ENCODE measurements at places on chromosomes 5 and 9. TPM values are rescaled to one million over a fixed set of nuclear protein-coding genes. Genes with fewer than 3 reads are reported as not detected.

DNA sequence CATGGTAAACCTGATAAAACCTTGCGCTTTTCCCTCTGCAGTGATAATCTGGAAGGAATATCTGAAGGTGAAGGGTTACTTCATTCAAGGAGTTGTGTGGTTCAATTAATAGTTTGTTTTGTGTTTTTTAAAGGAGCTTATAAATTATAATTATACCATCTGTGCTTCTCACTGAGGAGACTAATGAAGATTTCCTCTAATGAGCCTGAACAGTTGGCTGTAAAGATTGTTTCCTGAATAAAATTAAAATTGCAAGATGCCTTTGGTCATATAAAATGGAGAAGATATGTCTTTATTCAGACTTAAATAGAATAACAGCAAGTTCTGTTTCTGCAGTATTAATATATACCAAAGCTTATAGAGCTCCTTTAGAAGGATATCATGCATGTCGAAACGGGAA lies 59.9 kb downstream of the GAPVD1 start:
- no peak for DNase-seq

DNA sequence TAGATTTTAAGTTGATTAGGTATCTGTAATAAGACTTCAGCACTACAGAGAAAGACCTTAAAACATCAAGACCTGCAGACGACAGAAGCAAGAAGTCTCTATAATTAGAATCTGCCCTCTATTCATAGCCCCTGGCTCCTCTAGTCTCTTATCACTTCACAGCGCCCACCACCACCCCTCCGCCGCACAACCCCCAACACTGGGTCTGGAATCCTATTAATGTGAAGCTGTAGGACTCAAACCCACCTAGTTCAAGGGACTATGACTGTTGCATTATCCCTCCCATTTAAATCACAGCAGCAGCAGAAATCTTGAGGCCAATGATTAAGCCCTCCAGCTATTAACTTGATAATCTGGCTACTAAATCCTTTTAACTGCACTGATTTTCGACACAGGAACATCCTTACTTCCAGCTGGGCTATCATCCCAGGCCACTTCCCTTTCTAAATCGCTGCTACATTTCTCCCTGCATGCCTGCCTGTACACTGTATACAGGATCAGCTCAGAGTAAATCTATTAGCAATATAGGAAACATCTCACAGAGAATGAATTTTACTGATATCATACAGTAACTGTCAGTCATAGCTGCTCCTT lies 159.5 kb upstream of the GRAMD2B start:
- no peak for DNase-seq

DNA sequence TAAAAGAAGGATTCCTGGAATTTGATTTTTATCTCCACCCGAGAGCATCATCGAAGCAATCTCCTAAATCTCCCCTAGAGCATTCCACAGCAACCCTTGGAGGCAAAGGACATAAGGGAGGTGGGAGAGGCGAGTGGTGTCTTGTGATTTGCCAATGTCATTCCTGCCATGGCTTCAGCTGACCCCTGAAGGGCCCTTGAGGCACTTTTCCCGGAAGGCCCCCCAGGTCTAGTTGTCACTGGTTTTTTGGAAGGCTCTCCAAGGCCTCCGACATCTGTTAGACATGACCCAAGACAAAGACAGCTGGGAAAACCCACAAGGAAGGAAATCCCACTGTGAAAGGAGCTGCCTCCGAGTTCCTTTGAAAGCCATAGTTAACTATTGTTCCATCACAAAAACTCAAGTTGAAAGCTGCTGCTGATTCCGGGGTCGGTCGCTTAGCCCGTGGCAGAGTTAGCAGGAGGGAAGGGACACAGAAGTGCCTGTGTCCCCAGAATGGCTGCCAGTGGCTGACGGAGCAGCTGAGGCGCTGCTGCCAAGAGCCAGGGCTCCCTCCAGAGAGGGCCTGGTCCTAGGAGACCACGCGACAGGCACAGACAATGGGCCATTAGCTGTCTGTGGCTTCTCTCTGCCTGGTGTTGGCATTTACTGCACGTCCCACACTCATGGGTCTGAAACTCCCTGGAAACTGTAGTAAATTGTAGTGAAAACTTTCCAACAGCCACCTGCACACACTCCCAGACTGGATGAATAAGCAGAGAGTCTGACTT lies 24.4 kb upstream of the TRIO start:
- DNase-seq = no peak

DNA sequence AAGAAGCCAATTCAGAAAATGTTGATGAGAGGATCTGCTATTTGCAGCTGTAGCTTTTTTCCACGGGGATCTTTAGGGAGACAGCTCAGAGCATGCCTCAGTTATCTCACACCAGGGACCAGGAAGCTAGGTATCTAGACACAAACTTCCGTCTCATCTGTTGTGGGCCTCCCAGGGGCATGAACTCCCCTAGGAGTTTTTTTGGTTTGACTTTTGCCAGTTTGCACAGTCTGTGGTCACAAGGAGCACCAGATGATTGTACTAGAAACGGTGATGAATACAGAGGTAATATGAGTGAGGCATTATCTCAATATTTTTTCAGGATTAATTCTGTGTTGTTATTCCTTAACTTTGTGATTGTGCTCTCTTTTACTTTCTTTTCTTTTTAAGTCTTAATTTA lies 533.2 kb upstream of the SEMA6A start:
- no peak for DNase-seq

GRCh38 chr5:122978068-122978467 lies 58.5 kb downstream of the PPIC start:
- DNase-seq = no peak

DNA sequence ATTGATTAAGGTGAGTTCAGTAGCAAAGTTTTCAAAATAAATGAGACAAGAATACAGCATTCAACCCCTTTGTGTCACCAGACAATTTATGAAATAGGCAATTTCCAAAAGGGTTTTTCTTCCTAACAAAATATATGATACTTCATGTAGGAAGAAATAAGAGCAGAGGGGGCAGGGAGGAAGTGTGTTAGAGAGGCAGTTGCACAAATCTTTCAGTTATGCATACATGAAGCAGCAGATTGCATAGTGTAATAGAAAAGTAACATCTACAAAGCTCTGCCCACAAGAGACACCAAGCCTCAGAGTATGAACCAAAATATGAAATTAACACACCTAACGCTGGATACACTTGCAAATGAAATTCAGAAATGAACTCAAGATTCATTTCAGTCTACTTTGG lies 157.0 kb downstream of the DENND1A start:
- DNase-seq = no peak

DNA sequence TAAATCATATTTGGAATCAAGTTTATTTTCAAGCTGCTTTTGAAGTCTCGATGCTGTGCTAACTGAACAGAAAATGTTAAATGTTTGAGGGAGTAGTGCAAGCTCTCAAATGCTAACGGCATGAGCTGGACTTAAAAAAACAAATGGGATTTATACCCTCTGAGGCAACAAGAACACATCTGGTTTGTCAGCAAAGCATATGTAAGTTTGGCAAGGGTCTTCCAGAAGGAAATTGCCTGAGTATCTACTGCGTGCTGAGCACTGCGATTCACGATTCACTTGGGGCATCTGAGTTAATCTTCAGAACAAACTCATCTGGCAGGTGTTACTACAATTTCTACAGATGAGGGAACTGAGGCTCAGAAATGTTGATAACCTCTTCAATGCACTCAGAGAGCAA lies 98.4 kb upstream of the C9orf72 start:
- no peak for DNase-seq

DMRTA1 gene
- 1.8 TPM for polyA plus RNA-seq

PMPCA gene
- polyA plus RNA-seq = 52.8 TPM

RETREG1 gene
- polyA plus RNA-seq = 2.5 TPM
